ENCODE measurements at places on chromosomes 4 and X.

DNA sequence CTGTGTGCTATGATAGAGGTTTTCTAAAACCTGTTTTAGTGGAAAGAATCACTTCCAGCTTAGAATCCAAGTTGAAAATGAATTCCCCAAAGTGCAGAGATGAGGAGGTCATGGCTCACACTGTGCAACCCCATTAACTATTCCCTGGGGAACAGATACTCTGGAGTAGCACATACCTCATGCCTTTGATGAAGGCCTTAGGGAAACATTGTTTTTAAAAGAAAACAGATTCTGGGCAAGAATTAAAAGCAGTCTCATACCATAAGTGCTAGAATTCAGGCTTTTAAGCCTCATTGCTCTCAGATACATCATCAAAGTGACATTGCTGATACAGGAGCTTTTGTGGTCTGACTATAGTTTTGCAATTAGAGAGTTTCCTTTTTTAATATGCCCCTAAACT is 115.1 kb downstream of the NDST4 start:
- peak; percentile 72 for DNase-seq

DNA sequence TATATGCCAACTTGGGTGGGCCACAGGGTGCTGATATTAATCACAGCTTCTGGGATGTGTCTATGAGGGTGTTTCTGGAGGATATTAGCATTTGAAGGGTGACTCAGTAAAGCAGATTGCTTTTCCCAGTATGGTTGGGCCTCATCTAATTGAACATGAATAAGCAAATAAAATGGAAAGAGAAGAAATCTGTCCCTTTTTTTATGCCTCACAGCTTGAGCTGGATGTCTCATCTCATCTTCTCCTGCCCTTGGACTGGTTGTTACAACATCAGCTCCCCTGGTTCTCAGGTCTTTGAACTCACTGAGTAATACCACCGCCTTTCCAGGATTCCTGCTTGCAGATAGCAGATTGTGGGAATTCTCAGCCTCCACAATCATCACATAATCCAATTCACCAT is 1149.2 kb downstream of the PCDH18 start:
- DNase-seq = peak; percentile 78

GRCh38 chr4:42588909-42589308 is 68.0 kb downstream of the ATP8A1 start:
- no peak for DNase-seq

DNA sequence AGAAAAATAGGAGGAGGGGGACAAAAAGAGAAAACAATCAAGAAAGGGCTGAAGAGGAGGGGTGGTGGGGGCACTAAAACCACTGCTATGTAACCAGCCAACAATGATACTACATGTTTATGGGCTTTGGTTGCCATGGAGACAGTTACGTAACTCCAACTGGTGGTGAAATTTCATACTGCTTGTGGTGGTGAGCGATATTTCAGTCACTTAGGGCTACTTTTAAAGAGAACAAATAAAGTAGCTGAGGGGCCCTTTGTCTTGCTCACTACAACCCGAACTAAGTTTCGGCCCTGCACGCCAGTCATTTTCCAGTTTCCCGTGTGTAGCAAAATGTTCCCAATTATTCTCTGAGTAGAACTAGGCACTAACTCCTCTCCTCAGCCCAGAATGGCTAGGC is 275.2 kb upstream of the EDA2R start:
- DNase-seq = no peak

DNA sequence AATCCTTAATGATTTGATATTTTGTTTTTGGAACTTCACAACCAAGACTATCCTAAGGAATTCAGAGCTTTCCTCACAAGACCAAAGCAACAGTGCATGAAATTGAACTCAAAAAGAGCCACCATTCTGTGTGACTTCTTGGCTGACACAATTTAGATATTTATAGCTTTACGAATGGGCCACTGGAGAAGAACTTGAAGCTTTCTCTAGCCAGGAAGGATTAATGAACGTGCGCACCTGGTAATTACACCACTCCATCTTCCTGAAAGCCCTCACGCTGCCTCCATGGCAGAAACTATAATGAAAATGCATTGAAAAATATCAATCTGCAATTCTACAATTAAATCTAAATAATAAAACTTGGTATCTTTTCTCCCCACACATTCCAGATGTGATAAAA is 1057.8 kb downstream of the DMD start:
- no peak for DNase-seq

Data from astrocyte of the spinal cord (primary cell).